ENCODE measurements at places on chromosomes 3 and 15.

- no peak for DNase-seq
These were observed 58.2 kb downstream of the AAGAB start for GRCh38 chr15:67196222-67196621.

DNA sequence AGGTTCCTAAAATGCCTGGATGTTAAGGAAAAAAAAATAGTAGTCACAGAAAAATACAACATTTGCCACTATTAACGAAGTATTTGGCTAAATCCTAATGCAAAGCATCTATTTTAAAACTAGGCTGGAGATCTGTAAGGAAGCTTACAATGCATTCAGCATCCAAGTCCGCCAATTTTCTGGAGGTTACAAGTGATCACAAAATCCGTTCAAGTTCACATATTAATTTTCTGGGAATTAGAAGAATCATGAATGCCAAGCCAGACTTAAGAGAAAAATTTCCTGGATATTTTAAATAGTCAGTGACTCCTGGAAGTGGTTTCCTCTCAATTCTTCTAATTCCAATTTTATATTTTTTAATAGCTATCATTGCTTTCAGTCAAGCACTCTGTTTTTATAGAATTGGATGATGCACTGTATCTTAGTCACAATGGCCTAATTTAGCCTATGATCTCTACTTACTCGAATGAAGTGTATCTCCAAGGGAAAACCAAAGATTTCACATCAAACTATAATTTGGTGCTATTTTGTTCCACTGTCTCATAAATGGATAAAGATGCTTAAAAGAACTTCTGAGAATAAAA is 60.4 kb downstream of the P3H2 start:
- DNase-seq: no peak

GRCh38 chr3:133038731-133039375 is 662 bp downstream of the TMEM108 start:
- no peak for DNase-seq

GRCh38 chr3:181344331-181344730 is 354.8 kb upstream of the DNAJC19 start:
- DNase-seq: no peak

All from urothelium cell line (cell line).